DMS153 (cell line): ENCODE measurements at places on chromosomes 13 and 19.

- no peak for DNase-seq
Observed at GRCh38 chr13:100184095-100184494, 95.2 kb downstream of the PCCA start.

DNA sequence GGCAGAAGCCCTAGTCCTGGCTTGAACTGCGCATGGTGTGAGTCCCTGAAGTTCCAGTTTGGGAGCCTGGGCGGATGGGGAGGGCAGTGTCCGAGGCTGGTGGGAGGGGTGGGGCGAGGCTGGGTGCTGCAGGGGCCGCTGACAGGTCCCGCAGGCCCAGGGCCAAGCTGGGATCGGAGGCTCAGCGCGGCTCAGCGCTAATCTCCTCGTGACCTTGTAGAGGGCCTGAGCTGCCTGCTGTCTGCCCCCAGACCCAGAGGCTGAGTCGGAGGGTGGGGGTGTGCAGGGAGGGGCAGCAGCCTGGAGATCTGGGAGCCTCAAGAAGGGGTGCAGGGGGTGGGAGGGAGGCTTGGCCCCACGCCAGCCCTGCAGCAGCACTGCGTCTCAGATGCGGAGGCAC is 3.0 kb downstream of the ATP1A3 start:
- no peak for DNase-seq

DNA sequence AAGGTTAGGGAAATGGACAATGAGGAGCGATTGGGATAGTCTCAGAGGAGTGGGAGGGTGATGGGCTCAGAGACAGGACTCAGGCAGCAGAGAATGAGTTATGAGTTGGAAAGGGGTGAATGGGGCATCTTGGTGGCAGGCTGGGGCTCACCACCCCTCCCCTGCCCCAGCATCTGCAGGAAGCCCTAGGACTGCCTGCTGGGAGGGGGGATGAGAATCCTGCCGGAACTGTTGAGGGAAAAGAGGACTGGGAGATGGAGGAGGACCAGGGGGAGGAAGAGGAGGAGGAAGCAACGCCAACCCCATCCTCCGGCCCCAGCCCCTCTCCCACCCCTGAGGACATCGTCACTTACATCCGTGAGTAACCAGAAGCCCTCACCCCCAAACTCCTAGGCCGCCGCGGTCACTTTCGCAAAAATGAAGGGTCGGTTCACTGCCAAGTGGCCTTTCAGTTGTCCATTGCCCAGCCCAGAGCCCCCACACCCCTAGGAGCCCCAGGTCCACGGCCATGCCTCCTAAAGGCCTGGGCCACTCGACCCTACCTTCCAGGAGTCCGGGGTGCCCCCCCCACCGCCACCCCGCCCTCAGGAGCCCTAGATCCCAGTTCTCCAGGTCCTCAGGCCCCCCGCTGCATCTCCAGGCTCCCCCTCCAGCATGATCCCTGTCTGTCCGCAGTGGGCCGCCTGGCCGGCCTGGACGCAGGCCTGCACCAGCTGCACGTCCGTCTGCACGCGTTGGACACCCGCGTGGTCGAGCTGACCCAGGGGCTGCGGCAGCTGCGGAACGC is 764 bp downstream of the CLEC11A start:
- no peak for DNase-seq

GRCh38 chr13:44815623-44816022 is 173.6 kb downstream of the NUFIP1 start:
- no peak for DNase-seq

DNA sequence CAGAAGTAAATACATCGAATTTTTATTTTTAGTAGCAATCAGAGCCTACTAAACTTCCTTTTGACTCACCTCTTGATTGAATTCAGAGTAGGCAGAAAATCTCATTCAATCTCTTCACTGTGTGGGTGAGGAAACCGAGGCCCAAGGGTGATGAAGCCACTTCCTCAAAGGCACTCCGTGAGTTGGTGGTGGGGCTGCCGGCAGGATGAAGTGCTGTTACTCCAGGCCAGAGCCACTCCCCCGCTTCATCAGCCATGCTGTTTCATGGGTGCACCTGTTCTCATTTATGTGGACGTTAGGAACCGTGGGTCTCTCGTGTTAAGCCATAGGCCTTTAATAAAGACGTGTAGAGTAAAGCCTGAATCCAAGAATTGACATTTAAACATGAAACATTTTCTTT is 13.2 kb downstream of the ING1 start:
- peak; percentile 27 for DNase-seq

GRCh38 chr13:77207943-77208342 is 119.0 kb downstream of the MYCBP2 start:
- no peak for DNase-seq

DNA sequence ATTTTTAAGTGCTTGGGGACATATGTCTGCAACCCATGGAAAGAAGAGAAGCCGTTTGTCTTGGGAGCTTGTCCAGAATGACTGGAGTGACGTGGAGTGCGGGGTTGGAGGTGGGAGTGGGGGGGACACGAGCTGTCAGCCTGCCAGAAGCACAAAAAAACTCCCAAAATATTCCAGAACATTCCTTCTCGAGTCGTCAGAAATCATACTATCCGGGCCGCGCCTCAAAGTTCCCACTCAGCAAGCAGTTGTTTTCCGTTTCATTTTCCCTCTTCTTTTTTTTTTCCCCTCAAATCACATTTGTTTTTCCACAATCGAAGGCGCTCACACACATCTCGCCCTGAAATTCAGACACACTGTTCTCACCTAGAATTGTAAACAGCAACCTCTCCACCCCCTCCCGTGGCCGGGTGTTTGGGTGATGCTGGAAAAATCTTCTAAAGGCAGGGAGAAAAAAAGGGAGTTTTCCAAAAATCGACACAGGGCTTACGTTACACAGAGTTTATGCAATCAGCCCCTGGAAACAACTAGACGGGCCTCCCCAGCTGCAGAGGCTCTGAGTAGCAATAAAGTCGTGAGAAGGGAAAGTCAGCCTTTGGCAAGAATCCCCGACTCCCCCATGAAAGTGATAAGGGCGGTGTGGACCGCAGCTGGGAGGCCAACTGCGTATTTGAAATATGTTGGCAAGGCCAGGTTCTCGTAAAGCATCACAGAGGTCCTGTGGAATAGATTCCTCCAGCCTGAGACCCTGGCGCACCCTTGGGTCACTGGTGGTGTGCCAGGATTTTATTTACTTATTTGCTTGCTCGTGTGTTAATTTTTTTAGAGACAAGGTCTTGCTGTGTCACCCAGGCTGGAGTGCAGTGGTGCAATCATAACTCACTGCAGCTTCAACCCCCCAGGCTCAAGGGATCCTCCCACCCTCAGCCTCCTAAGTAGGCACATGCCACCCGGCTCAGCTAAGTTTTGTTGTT is 31.2 kb upstream of the KLF2 start:
- no peak for DNase-seq

DNA sequence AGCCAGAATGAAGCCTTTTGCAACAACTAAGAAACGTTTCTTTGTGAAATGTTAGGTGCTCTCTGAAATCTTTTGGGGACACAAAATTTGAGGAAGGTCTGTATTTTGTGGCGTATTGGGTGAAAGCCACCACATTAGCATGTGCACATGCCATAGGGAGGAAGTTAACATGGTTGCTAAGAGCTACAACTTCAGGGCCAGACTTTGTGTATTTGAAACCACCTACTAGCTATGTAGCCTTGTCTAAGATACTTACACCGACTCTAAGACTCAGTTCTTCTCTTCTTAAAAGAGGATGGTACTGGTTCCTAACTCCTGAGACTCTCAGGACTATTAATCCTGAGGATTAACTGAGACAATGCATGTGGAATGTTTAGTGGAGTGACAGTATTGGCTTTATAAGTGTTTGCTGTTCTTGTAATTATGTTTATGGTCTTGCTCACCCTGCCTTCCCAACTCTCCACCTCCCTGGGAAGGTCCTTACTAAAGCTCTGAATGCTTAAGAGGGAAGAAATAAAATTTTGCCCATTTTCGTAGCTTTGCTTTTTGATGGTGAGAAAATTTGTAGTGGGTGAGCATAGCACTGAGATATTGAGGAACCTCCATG is 15.5 kb downstream of the SERP2 start:
- DNase-seq, result no peak

GRCh38 chr13:74287724-74288169 is 153.5 kb upstream of the KLF12 start:
- DNase-seq, result peak; percentile 81

GRCh38 chr19:48344892-48345291 is 18.8 kb downstream of the TMEM143 start:
- DNase-seq, result no peak

DNA sequence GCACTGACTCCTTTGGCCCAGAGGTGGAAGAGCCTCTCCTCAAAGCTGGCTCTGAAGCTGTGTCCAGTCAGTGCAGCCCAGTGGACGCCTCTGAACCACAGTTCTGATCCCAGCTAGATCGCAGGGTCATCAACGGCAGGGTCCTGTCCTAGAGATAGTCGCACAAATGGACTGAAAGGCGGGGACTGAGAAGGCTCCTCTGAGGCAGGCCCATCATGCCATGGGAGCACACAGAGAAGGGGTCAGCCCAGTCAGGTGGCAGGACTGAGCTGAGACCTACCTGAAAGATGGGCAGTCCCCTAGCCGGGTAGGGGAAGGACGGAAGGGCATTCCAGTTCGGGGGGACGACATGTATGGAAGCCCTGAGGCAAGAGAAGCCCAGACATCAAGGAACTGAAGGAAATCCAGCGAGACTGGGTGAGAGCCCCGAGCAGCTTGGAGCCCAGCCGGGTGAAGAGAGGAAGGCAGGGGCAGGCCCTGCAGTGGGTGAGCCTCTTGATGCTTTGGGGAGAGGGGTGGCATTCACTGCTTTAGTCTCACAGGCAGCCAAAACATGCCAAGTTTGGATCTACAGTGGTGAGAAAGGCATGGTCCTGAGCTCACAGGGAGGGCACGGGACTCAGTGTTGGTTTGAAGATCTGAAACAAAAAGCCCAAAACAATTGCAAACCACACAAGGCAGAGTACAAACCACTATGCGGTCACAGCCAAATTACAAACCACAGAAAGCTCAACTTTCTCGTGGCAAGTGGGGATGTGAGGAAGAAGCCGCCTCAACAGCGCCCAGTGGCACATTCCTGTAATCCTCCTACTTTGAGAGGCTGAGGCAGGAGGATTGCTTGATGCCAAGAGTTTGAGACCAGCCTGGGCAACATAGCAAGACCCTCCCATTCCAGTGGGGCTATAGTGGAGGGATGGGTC is 10.0 kb downstream of the CALM3 start:
- no peak for DNase-seq

- DNase-seq, result no peak
Observed at GRCh38 chr13:95091755-95092154, 209.5 kb downstream of the ABCC4 start.

DNA sequence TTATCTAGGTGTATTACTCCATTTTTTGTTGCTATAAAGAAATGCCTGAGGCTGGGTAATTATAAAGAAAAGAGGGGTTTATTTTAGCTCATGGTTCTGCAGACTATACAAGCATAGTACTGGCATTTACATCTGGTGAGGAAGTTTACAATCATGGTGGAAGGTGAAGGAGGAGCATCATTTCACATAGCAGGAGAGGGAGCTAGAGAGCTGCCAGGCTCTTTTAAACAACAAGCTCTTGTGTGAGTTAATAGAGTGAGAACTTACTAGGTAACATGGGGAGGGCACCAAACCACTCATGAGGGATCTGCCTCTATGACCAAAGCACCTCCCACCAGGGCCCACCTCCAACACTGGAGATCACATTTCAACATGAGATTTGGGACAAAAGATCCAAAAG is 221.7 kb upstream of the GPC6 start:
- DNase-seq, result no peak

DNA sequence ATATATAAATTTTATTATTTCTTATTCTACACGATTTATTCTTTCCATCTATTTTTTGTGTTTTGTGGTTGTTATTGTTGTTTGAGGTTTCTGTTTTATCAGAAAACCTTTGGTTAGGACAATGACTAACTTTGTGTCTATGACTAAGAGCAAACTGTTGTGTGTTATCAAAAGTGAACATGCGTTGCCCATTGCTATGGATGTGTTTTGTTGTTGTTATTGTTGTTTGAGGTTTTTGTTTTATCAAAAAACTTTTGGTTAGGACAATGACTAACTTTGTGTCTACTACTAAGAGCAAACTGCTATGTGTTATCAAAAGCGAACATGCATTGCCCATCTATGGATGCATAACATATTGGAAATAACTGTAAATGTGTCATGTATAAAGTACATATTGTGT is 692.3 kb downstream of the SLITRK1 start:
- DNase-seq, result no peak

- DNase-seq, result no peak
Observed at GRCh38 chr19:45852983-45853382, 10.0 kb downstream of the SYMPK start.

GRCh38 chr19:48454150-48454730 is 1.1 kb upstream of the KCNJ14 start:
- no peak for DNase-seq

DNA sequence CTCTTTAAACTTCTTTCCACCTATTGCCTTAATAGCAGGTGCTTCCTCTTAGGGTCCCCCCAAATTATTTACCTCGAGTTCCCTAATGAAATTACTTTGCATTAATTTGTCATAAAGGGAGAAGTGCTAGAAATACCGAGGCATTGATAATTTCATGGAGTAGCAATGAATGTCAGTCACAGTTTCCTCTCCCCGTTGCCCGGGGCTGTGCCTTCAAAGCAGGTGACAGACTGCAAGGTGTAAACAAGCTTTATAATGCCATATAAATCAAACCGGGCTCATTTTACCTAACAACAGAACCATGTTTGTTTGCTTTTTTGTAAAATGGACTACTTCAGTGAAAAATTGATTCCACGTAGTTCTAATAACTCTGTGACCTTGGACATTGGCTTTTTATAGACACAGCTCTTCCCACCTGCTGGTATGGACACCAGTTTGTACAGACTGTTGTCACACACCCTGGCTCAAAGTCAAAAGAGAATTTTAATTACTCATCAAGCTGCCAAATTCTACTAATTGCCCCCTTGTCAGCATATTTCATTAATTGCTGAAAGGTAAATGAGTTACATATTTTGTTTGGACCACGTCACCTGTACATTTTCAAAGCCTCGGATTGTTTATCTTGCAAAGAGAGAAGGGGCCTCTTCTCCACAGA is 171.1 kb downstream of the STK24 start:
- DNase-seq, result peak; percentile 43

GRCh38 chr19:391207-391557 is 17.8 kb downstream of the C2CD4C start:
- DNase-seq, result no peak

- no peak for DNase-seq
Observed at GRCh38 chr13:100542826-100543156, 45.8 kb downstream of the GGACT start.

DNA sequence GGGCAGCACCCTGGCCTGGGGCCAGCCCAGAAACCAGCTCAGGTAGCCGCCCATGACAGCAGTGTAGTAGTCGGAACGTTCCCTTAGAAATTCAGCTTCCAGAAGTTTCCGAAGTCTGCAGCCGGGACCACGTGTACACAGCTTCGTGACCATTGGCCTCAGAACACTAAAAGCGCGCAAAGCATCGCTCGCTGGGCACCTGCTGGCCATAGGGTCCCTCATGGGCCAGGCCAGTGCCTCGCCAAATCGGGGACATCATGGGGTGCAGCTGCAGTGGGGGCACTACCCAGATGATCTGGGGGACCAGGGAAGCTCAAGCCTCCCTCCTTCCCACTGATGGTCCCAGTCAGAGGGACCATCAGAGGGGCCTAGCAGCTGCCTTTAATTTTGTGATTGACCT is 384.5 kb downstream of the MTUS2 start:
- DNase-seq, result no peak
